ENCODE measurements at places on chromosomes 1 and 21.

DNA sequence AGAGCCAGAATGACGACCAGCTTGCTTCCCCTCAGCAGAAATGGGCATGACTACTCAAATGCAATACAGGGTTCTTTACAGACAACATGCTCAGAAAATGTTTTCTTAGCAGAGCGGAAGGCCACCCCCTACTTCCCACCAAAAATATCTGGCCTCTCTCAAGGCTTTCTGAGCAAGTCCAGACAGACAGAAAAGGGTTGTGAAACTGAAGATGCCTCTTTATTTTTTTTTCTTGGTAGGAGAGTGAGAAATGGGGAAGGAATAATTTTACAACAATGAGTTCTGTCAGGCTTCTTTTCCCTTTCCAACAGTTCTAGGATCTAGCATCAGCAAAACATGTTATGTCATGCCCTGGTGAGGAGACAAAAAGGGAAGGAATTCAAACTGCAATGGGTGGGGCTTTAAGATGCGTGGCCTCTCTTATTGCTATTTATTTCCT lies 172.0 kb upstream of the CAMK1G start:
- no peak for DNase-seq

GRCh38 chr1:110198746-110199145 lies 11.4 kb upstream of the KCNC4 start:
- DNase-seq: no peak

- no peak for DNase-seq
Observed at GRCh38 chr1:36523850-36524249, 41.1 kb upstream of the CSF3R start.

GRCh38 chr1:232886271-232886670 lies 64.1 kb upstream of the NTPCR start:
- DNase-seq: no peak

GRCh38 chr1:32393832-32394140 lies 455 bp downstream of the BSDC1 start:
- DNase-seq: no peak

GRCh38 chr1:5639106-5639722 lies 353.0 kb downstream of the NPHP4 start:
- DNase-seq: no peak

GRCh38 chr1:65845535-65846060 lies 52.9 kb downstream of the PDE4B start:
- no peak for DNase-seq

DNA sequence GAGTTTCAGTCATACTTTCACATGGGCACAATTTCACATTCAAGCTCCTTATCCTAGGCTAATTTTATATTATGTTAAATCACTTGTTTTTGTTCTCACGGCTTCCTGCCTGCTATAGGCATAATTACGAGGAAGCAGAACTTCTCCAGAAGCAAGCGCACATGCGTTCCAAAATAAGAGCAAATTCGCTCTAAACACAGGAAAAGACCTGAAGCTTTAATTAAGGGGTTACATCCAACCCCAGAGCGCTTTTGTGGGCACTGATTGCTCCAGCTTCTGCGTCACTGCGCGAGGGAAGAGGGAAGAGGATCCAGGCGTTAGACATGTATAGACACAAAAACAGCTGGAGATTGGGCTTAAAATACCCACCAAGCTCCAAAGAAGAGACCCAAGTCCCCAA lies at the start of gene CORT:
Gene CORT, plus strand, starts transcription at position 281 of the 400 bp plus-strand sequence. CDS start 193 bp downstream, outside the sequence.
- DNase-seq: no peak

GRCh38 chr1:185008838-185009237 lies 34.5 kb upstream of the NIBAN1 start:
- DNase-seq: peak; percentile 70

- DNase-seq: no peak
Observed at GRCh38 chr1:150552128-150552910, 3.1 kb downstream of the ADAMTSL4 start.

DNA sequence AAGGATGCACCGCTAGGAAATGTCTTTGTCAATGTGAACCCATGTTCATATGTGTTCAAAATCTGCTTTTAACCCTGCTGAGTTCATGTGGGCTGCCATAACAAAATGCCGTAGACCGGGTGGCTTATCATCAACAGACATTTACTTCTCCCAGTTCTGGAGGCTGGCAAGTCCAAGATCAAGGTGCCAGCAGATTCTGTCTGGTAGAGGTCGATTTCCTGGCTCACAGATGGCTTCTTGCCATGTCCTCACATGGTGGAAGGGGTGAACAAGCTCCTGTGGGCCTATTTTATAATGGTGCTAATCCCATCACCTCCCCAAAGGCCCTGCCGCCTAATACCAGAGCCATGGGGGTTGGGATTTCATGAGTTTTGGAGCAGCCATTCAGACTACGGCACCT lies 4.6 kb upstream of the CDCP2 start:
- DNase-seq: no peak

DNA sequence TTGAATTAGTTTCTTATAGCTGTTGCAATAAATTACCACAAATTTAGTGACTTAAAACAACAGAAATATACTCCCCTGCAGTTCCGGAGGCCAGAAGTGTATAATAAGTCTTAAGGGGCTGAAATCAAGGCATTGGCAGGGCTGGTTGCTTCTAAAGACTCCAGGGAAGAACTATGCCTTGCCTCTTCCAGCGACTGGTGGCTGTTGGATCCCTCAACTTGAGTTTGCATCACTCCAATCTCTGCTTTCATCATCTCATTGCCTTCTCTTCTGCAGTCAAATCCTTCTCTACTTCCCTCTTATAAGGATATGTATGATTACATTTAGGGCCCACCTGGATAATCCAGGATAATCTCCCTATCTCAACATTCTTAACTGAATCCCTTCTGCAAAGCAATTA lies 19.1 kb upstream of the MED18 start:
- DNase-seq: no peak

DNA sequence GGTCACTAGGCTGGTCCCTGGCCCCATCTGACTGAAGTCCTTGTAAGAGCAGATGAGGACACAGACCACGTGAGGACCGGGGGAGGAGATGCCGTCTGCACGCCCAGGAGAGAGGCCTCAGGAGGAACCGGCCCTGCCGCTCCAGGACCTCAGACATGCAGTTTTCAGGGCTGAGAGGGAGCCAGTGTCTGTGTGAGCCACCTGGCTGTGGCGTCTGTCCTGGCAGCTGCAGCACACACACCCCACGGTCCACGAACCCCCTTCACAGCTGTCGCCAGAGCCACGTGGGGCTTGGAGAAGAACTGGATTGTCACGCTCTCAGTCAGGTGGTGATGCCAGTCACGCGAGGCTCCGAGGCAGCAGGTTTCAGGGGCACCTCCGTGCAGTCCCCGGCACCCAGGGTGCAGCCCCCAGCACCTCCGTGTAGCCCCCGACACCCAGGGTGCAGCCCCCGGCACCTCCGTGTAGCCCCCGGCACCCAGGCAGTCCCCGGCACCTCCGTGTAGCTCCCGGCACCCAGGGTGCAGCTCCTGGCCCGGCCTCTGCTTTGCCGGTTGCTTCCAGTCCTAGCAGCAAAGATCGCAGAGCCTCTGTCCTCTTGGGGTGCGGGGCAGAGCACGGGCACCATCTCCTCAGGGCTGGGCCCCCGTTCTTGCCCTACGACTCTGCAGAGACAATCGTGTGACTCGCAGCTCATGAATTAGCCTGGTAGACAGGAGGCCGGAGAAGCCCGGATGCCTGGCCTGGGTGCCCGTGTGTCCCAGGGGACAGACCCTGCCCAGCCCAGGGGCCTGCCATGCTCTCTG lies 19.0 kb upstream of the SUMO3 start:
- DNase-seq: peak; percentile 25

- no peak for DNase-seq
Observed at GRCh38 chr21:42044871-42045495, 26.1 kb upstream of the UMODL1 start.
